Muscle of leg (tissue), 16 donors: ENCODE measurements at places on chromosomes 4 and X. TPM values are rescaled to one million over a fixed set of nuclear protein-coding genes. Genes with fewer than 3 reads are reported as not detected.

CNKSR2 gene
- 3.8 TPM for total RNA-seq

EMCN gene
- total RNA-seq, result 36.1 TPM

- DNase-seq, result no peak
Measured at GRCh38 chrX:38662640-38663039, 101.3 kb downstream of the TSPAN7 start.

- DNase-seq, result no peak
Measured at GRCh38 chrX:39017716-39018115, 216.5 kb downstream of the MID1IP1 start.

DNA sequence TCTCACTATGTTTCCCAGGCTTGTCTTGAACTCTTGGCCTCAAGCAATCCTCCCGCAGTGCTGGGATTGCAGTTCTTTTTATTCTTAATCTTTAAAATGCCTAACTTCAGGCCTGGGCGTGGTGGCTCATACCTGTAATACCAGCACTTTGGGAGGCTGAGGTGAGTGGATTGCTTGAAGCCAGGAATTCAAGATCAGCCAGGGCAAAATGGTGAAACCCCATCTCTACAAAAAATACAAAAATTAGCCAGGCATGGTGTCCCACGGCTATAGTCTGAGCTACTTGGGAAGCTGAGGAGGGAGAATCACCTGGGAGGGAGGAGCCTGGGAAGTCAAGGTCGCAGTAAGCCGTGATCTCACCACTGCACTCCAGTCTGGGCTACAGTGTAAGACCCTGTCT, 45.9 kb downstream of the PLS3 start:
- DNase-seq, result no peak
